ENCODE measurements at places on chromosomes 3 and 15.

DNA sequence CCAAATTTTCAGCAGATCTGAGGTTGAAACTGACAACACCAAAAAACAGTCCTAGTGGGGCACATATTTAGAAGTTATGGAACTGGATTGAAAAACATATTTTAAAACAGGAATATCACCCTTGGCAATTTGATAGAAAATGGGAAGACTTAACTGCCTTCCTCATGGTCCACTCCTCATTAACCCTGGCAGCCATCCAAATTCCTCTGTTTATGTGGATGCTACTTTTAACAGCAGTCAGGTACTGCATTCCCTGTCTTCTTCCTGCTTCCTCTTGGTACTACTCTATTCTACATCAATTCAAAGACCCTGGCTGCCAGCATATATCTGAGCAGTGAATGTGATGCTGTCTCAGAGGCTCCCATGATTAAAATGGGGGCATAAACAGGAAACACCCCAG is 54.3 kb downstream of the PDE8A start:
- DNase-seq = no peak

GRCh38 chr3:166472015-166472414 is 634.8 kb upstream of the BCHE start:
- no peak for DNase-seq

DNA sequence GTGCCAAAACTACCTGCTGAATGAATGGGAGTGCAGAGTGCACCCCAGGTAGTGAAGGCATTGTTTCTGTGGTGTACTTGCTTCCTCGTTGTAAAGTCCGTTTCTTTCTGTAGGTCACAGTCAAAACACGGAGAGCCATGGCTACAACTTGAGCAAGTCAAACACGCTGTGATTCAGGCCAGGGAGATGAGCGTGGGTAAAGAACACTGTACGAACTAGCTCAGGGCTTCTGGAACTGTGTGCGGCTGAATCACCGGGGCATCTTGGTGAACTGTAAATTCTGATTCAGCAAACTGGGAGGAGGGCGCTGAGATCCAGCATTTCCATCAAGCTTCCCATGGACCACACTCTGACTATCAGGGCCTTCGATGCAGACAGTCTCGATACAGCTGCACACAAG is 5.0 kb upstream of the TNK2 start:
- DNase-seq = no peak

- no peak for DNase-seq
These were observed 112.2 kb upstream of the NANOGP8 start for GRCh38 chr15:35197306-35197705.

DNA sequence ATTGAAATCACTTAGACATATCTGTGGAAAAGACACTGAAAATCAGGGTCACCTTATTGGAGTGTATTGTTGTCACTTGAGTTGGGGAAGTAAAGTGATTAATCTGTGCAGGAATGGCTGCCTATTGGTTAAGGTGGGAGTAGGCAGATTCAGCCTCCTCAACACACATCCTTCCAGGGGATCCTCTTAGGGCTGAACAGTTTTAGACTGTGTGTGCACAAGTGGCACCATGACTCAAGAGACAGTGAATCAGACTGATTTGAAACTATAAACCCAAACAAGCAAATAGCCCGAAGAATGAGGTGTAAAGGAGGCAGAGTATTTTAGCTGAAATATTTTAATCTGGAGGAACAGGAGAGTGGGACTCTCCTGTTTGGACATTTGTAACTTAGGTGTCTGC is 4.9 kb downstream of the ABHD17C start:
- DNase-seq = no peak

DNA sequence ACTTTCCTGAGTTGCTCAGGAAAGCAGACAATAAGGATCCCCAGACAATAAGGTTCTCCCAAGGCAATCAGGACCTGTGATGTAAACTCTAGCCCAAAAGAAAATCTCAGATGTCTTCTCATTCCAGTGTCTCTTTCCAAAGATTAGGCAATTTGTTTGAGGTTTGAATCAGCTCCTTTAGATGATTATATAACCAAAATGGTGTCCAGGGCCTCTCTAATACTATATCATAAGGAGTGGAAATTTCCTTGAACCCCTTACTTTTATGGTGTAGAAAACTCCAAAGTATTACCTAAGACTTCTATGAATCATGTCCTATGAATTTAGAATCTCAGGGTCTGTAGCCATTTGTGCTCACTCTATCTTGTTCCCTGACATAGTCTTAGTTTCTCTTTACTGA is 65.9 kb downstream of the GPR176 start:
- no peak for DNase-seq

DNA sequence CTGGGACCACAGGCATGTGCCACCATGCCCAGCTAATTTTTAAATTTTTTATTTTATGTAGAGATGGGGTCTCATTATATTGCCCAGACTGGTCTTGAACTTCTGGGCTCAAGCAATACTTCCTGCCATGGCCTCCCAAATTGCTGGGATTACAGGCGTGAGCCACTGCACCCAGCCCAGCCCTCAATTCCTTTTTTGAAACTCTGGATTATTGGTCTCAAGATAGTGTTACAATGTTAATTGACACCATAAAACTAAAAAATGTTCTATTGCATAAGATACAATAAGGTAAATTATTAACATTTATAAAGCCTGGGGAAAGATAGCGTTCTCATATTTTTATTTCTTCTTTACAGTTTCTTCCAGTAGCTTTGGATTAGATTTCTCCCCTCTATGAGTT is 3.9 kb upstream of the NFKBIZ start:
- DNase-seq = no peak

- DNase-seq = no peak
These were observed 34.6 kb downstream of the MKRN2 start for GRCh38 chr3:12591456-12591855.

DNA sequence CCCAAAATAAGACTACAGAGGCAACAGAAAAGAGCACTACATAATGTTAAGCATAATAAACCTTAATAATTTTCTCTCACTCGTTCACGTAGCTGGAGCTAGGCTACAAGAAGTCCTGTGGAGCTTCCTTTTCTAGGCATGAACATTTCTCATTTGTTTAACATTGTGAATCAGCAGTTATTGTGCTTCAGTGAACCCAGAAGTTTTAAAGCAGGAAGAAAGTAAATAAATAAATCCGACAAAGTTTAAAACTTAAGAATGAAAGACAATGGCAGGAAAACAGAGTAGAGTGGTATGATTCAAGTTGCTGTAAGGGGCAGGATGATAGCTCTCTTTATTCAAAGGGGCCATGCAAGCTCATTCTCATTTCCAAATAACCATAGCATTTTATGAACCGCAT is 191.8 kb downstream of the LSAMP start:
- no peak for DNase-seq

DNA sequence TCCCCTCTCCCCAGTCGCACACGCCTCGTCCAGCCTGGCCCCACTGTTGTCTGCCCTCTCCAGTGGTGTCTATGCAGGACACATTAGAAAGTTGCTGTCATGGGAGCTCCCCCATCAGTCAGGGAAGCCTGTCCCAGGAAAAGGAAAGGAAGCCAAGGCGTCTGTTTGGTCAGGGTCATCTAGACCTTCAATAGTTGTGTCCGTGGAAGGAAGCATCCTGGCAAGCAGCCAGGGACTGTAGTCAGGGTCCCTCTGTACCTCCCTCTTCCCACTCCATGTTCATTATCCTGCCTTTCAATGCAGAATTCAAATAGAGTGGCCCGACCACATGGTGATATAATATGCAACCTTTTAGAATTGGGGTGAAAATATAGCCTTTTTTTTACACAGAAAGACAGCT is 60.7 kb upstream of the RAB6B start:
- no peak for DNase-seq

DNA sequence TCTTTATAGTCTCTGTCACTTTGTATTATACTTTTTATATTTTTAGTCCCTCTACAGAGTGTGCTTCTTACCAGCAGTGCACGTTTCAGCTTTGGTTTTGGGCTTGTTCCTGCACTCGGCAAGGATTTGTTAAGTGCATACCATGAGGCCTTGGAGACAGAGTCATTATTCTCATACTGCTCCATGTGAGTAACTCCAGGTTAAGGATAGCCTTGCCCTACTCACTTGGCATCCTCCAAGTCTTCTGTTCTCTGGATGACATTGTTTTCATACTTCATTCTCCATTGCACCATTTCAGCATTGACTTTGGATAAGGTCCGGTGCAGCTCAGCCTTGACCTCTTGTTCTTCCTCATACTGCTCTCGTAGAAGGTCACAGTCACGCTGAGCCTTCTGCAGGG is 96.4 kb downstream of the MYH15 start:
- DNase-seq = no peak

DNA sequence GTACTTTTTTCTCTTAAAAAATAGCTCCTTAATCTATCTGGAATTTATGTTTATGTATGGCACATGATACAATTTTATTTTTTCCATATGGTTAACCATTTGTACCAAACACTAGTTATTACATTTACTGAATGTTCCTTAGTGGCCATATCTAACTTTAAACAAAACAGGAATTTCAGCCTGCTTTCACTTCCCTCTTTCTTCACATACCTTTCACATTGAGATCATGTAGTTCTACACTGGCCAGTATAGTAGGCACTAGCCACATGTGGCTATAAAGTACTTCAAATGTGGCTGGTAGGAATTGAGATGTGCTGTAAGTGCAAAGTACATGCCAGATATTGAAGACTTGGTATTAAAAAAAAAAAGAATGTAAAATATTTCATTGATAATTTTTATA is 4.7 kb upstream of the RYK start:
- DNase-seq = no peak

GRCh38 chr3:71978150-71978721 is 193.3 kb upstream of the PROK2 start:
- DNase-seq = no peak

GRCh38 chr3:130380398-130380797 is 34.9 kb downstream of the COL6A5 start:
- no peak for DNase-seq

DNA sequence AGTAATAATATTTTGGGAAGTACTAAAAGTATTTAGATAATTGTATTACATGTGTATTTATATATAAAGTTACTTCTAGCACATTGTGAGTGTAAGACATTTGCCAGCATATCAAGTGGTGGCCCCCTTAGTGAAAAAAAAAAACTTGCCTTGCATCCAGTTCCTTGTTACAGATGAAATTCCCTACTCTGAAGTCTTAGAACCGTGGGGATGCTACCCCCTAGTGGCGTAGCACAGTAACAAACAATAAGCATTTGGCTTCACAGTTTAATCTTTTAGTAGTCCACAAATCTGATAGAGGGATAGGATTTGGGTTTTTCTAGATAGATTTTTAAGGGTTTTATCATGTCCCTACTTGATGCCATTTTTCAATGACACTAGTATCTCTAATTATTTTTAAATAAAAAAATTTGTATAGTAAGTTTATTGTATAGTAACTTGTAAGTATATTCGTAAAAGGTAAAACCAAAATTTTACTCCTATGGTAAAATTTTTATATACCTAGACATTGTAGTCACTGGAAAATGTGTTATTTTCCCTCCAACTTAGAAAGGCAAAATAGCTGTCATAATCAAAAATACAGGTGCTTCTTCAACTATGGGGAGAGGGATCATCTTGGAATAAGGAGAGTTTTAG is 14.3 kb downstream of the SMC4 start:
- peak; percentile 79 for DNase-seq

GRCh38 chr3:43729707-43730414 is 39.1 kb downstream of the ABHD5 start:
- DNase-seq = no peak

- peak; percentile 88 for DNase-seq
These were observed 50.0 kb downstream of the DNAJB8 start for GRCh38 chr3:128416578-128417211.

DNA sequence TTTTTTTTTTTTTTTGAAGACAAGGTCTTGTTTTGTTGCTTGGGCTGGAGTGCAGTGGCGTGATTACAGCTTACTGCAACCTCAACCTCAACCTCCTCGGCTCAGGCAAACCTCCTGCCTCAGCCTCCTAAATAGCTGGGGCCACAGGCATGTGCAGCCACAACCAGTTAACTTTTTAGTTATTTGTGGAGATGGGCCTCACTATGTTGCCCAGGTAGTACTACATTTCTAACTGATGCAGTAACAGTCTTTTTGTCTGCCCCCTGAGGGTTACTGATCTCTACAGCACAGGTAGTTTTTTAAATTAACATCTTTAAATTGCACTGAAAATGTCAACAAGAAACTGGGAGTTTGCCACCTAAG is 3.4 kb upstream of the LMLN start:
- no peak for DNase-seq

- no peak for DNase-seq
These were observed 218.5 kb upstream of the PRICKLE2 start for GRCh38 chr3:64443546-64444381.

- DNase-seq = peak; percentile 47
These were observed 84.4 kb upstream of the RGMA start for GRCh38 chr15:93173369-93173768.

Data from SW 1271 (cell line).